ENCODE measurements at places on chromosomes 1 and 21. TPM values are rescaled to one million over a fixed set of nuclear protein-coding genes. Genes with fewer than 3 reads are reported as not detected.

DNA sequence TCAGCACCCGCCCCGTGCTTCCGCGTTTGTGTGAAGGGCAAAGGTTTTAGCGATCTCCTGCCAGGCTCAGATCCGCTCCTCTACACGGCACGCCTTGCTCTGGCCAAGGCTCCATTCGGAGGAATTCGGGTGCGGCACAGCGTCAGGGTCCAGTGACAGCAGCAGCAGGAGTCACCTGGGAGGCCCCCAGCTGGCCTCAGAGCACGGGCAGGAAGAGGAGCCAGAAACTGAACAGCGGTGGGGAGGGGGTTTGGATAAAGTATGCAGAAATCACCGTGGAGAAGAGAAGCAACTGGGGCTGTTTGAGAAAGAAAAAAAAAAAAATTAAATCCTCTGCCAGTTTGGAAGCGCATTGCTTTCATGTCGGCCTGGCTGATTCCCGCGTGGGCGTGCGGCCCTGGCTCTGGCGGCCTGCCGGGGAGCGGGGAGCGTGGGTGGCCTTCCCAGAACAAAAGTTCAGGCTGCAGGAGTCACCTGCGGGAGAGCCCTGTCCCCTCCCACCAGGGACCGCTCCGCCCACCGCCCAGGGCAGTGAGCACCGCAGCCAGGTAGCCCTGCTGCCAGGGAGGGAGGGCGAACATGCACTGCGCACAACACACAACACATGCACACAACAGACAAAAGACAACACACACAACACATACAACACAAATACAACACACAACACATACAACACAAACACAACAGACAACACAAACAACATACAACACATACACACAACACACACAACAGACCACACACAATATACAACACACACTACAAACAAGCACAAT lies 107.6 kb downstream of the ETS2 start:
- H3K36me3 ChIP-seq: no peaks in the 10 kb centered on the region
- H3K27me3 ChIP-seq: peaks cover 4% of the 10 kb centered on the region
- H3K4me1 ChIP-seq: peaks cover 10% of the 10 kb centered on the region
- peak overlapping the region; percentile 43 for H3K27ac ChIP-seq
- peak; percentile 59 for DNase-seq

GRCh38 chr1:41791667-41792484 lies 126.8 kb downstream of the HIVEP3 start:
- H3K27ac ChIP-seq: no peak overlapping the region
- no peaks in the 10 kb centered on the region for H3K4me1 ChIP-seq
- no peaks in the 10 kb centered on the region for H3K27me3 ChIP-seq
- no peaks in the 10 kb centered on the region for H3K36me3 ChIP-seq
- H3K4me3 ChIP-seq: no peak overlapping the region

- no peaks in the 10 kb centered on the region for H3K4me1 ChIP-seq
- no peak overlapping the region for H3K4me3 ChIP-seq
- no peaks in the 10 kb centered on the region for H3K27me3 ChIP-seq
- H3K36me3 ChIP-seq: no peaks in the 10 kb centered on the region
- no peak for DNase-seq
- H3K27ac ChIP-seq: no peak overlapping the region
Observed at GRCh38 chr1:158255656-158256055, 1.4 kb downstream of the CD1A start.

GRCh38 chr1:164591858-164592257 lies 32.9 kb downstream of the PBX1 start:
- H3K36me3 ChIP-seq: no peaks in the 10 kb centered on the region
- H3K27ac ChIP-seq: no peak overlapping the region
- peak; percentile 92 for DNase-seq
- no peak overlapping the region for H3K4me3 ChIP-seq

DNA sequence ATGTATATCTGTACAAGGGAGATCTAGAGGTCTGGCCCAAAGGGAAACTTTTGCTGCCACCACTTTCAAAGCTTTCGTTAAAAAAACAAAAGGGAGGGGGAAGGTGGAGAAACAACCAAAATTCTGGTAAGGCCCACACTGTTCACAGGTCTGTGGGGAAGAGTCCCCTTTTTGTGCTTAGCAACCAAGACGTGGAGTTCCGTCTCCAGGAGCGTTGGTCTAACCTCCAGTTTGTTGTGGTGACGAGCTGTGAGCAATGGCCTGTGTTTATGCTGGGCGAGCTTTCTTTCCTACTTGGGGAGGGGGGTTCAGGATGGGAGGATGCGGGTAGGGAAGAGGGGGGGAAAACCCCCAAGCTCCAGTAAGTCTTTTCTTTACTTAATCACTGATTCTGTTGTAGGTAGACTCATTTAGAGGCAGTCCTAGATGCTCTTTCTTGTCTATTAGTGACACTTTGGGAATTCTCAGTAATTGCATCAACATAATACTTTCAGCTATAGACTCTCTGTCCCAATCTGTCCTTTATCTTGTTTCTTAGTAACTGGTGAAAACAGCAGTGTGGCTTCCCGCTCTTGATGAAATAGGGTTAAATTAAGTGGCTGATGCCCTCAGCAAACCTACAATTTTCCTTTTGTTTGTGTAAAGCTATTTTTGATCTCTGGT lies 1.5 kb downstream of the HIPK1 start:
- peak overlapping the region; percentile 93 for H3K4me3 ChIP-seq
- peak overlapping the region; percentile 98 for H3K27ac ChIP-seq
- no peaks in the 10 kb centered on the region for H3K27me3 ChIP-seq
- DNase-seq: peak; percentile 71

DNA sequence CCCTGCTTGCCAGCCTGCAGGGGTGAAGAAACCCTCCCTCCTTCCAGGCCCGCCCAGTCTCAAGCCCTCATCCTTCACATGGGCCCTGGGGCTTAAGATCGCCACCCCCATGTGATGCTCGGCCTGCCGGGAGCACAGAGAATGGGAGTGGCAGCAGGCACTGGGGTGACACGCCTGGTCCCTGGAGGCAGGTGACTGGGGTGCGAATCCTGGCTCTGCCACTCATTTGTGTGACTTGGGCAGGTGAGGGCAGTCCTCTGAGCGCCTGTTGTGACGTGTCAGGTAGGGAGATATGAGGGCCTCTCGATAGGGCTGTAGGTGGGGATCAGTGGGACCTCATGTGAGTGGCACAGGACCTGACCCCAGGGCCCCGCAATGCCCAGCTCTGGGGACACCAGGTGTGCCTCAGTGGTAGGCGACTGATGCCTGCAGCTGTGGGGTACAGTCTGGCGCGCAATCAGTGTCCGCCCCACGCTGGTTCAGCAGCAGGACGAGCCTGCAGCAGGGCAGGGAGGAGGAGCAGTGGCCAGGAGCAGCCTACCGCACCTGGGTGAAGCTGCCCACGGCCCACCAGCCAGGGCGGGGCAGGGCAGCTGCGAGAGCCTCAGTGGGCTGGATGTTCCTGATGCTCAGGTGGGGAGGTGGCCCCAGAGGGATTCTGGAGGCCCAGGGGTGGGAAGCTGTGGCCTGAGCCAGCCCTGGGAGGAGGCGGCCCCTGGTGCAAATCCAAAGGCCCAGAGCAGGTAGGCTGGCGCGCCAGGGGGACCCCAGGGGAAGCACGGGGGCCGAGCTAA lies 6.2 kb downstream of the SH2D5 start:
- H3K4me3 ChIP-seq: no peak overlapping the region
- DNase-seq: no peak
- H3K36me3 ChIP-seq: peaks cover 3% of the 10 kb centered on the region
- peaks cover 6% of the 10 kb centered on the region for H3K4me1 ChIP-seq
- H3K27ac ChIP-seq: no peak overlapping the region

DNA sequence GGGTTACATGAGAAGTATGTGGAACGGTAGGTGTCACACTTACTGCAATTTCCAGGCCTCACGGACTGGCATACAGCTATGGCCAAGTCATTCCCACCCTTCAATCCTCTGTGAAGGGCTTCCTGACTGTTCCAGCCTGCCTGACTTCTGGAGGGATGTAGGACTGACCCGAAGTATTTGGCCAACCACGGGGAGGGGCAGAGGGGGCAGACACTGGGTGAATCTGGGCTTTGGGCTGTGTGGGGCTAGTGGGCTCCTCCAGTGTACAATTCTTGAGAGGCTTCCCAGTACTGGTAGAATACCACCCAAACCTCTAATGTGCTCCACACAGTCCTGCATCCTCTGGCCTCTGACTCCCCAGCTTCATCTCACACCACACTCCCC lies 78.2 kb downstream of the FAM78B start:
- no peak overlapping the region for H3K4me3 ChIP-seq
- H3K36me3 ChIP-seq: no peaks in the 10 kb centered on the region
- no peak for DNase-seq
- H3K4me1 ChIP-seq: no peaks in the 10 kb centered on the region

DNA sequence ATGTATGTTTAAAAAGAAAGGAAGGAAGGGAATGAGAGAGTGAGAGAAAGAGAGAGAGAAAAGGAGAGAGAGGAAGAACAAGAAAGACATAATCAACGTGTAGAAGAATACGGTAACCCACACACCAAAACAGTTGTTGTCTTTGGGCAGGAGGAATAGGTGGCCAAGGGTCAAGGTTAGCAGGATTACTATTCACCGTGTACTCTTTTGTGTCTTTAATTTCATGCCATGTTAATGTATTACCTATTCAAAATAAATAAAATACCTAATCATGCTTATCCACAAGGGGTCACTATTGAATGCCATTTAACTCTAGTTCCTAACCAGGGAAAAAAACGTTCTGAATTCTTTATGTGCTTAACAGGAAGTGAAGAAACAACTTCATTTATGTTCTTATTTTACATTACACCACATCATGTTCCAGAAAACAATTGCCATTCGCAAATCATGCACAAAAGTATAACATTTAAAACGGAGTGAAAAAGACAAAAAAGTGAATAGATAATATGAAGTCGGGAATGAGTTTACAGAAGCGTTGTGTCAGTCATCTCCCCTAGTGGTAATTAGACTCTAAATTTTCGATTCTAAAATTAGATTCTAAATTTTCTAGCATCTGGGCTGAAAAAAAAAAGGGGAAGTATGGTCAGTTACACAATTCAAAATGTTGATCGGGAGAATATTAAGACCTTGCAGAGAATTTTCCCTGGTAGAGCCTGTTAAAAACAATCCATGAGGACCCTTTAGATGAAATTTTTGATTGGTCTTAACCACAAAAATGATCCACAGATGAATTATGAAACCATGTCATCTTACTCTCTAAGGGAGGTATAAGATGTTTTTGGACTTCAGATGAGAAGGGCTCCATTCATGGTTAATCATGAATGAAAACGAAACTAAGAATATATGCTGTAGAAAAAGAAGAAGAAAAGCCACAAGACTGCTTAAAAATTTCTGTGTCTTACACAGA lies 700 bp upstream of the KMO start:
- no peaks in the 10 kb centered on the region for H3K4me1 ChIP-seq
- H3K36me3 ChIP-seq: no peaks in the 10 kb centered on the region
- peak; percentile 88 for DNase-seq
- peaks cover 3% of the 10 kb centered on the region for H3K27me3 ChIP-seq
- peak overlapping the region; percentile 42 for H3K4me3 ChIP-seq

DNA sequence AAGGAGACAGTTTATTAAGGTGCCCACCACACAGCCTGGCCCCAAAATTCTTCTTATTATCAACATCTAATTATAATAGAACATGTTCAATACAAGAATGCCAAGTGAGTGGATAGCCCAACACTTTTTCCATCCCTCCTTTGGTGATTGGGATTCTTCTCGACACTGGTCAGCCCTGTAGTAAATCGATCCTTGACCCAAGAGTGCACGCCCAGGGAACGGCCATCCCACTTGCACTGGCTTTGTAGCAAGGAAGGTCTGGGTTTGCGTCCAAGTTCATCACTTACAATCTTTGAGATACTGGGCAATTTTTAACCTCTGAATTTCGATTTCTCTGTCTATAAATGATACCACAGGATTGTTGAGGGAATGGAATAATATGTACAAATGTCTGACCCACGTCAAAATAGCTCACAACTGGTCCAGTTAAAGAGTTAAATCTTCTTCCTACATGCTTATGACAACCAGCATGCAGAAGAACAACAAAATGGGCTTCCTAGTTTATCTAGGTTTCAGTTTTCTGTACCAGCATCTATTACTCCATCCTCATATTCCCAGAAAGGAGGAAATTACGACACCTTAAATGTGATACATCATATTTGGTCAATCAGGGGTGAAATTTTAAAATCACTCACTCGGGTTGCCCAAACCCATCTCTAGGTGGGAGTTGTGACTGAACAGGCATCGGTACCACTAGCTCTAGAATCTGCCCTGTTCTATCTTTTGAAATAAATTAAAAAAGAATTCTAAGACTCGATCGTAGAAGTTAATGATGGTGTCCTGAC lies 161.8 kb downstream of the CLIC6 start:
- H3K36me3 ChIP-seq: peaks cover 27% of the 10 kb centered on the region
- DNase-seq: no peak
- no peaks in the 10 kb centered on the region for H3K27me3 ChIP-seq
- H3K4me3 ChIP-seq: no peak overlapping the region
- no peak overlapping the region for H3K27ac ChIP-seq

DNA sequence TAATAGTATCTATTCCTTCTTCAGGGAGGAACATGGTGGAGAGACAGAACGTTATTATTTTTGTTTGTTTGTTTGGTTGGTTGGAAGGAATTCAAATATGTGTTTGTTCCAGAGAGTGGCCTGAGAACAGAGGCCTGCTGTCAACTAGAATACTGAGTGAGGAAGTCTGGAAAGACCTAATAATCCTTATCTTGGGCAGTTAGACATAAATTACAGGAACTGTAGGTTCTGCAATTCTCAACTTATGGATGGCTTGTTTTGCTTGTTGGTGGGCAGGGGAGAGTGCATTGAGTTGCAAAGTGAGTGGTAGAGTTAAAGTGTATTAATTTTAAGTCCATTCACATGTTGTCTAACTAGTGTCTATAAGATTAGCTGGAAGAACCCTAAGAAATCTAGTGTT lies 197.6 kb downstream of the BACH1 start:
- H3K4me1 ChIP-seq: peaks cover 3% of the 10 kb centered on the region
- no peaks in the 10 kb centered on the region for H3K36me3 ChIP-seq
- no peaks in the 10 kb centered on the region for H3K27me3 ChIP-seq
- no peak overlapping the region for H3K27ac ChIP-seq

DNA sequence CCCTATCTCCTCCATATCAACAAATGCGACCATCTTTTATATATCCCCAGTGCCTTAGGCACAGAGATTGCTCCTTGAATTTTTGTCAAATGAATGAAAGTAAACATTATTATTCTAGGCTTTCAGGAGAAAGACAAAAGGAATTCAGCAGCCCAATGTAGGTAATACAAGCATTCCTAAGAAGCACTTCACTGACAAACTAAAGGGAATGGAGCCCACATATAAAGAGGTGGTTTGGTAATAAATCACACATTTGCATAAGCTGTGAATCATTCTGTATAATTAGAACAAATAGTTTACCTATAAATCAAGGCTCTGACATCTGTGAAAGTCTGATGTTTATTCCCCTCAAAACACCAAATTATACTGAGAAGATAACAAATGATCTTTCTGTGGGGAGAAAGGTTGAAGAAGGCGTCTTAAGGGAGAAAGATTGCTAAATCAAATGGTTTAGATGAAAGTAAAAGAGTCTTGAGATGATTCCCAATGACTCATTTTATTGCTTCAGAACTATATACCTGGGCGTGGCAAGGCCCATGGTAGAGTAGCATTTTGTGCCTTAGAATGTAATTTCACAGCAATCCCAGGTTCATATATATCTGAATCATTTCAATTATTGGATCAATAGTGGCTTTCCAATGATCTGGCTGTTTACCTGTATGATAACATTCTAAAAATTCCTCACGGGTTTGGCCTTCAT lies 558.1 kb downstream of the AGBL4 start:
- no peak overlapping the region for H3K4me3 ChIP-seq
- no peak overlapping the region for H3K27ac ChIP-seq
- DNase-seq: peak; percentile 50
- no peaks in the 10 kb centered on the region for H3K36me3 ChIP-seq
- no peaks in the 10 kb centered on the region for H3K27me3 ChIP-seq

- no peaks in the 10 kb centered on the region for H3K4me1 ChIP-seq
- no peak for DNase-seq
- H3K27ac ChIP-seq: no peak overlapping the region
Observed at GRCh38 chr1:75559800-75560199, 51.1 kb downstream of the SLC44A5 start.

The TIE1 gene
- not detected for total RNA-seq

The TESK2 gene
- 2.6 TPM for total RNA-seq

The THEM5 gene
- total RNA-seq: not detected

Measured in fibroblast of lung (primary cell).